Cortex of kidney (tissue), 1 donor: ENCODE measurements at places on chromosomes 7 and 10.

- DNase-seq, result no peak
These were observed 669.5 kb upstream of the GHITM start for GRCh38 chr10:83469728-83470331.

DNA sequence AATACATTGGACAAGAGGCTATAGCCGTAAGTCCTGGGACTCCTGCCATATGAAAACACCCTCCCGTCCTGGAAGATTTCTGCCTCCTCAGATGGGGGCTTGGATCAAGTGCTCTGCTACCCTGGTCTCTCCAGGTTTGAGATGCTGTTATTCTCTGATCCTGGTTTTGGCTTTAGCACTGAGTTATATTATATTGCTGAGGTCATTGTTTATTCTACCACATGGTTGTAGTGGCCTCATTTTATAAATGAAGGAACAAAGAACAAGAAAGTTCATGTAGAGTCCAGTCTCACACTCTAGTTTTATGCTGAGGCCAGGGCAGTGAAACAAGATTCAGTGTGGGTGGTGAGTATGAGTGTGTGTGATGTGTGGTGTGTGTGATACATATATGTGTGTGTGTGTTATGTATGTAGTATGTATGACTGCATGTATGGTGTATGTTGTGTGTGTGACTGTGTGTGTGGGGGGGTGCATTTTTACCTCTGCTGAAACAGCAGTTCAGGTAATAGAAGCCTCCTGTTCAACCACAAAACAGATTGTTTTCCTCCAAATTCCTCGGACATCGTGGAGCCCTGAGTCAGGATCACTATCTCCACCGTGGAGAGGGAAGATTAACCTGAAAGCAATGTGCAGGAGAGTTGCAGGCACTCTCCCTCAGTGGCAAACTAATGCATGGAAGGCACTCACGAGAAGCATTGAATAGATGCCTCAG, 80.7 kb downstream of the C7orf25 start:
- DNase-seq, result no peak

DNA sequence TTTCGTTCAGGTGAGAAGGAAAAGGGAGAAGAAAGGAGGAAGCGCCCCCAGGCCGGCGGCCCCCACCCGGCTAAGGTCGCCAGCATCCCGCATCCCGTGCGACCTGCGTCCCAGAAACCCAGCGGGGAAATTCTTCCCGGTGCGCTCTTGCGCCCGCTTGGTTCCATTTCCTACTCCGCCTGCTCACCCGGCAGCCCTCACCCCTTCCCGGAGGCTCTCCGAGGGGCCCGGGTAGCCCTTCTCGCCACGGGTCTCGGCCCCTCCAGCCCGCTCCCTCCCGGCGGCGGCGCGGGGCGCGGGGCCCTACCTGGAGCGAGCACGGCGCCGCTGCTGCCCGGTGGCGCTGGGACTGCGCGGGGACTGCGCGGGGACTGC, at the start of gene PRKCQ:
TSS of gene PRKCQ (minus strand) at position 373 of the 375 bp plus-strand sequence. CDS start 65,141 bp downstream, outside the sequence.
- no peak for DNase-seq

DNA sequence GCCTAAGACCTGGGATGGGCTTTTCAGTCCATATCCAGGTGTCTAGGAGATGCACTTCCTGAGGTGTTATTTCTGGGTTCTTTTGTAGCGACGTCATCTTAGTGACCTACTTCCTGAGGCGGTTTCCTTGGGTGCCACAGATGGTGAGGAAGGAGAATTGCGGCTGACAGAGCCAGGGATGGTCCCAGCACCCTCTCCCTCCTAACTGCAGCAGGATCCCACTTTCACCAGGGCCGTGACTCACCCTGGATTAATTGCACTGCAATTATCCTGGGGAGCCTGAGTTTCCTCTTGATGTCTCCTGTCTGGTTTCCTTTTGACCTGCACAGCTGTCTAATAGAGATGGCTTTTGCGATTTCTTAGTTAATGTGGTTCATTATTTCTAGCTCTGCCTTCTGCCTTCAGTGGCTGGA, 271.7 kb downstream of the TCF7L2 start:
- no peak for DNase-seq

- no peak for DNase-seq
These were observed 87.8 kb downstream of the CHRM2 start for GRCh38 chr7:136956232-136956631.

- DNase-seq, result no peak
These were observed 98.4 kb upstream of the HABP2 start for GRCh38 chr10:113454341-113455061.

GRCh38 chr7:112529521-112529920, 48.7 kb downstream of the LSMEM1 start:
- no peak for DNase-seq

GRCh38 chr7:22781230-22781711, 41.4 kb downstream of the TOMM7 start:
- no peak for DNase-seq

GRCh38 chr7:134188311-134188710, 61.2 kb downstream of the LRGUK start:
- no peak for DNase-seq

GRCh38 chr10:93032809-93033137, 27.8 kb upstream of the CYP26C1 start:
- DNase-seq, result no peak

- DNase-seq, result no peak
These were observed 34.5 kb downstream of the PPP1R3C start for GRCh38 chr10:91598211-91598977.

- DNase-seq, result no peak
These were observed 8.1 kb downstream of the SDK1 start for GRCh38 chr7:3309140-3309539.

GRCh38 chr7:155411718-155412415, 46.1 kb upstream of the EN2 start:
- no peak for DNase-seq
